Stimulated activated CD8-positive, alpha-beta memory T cell treated with anti-CD3 and anti-CD28 coated beads, Interleukin-12 subunit alpha, Interleukin-12 subunit beta, amount 100 ng/mL, for 1 hour (primary cell): ENCODE measurements at places on chromosomes 7 and 10.

- peak; percentile 16 for DNase-seq
These were observed 69.1 kb downstream of the ZMIZ1 start for GRCh38 chr10:79137826-79138225.

DNA sequence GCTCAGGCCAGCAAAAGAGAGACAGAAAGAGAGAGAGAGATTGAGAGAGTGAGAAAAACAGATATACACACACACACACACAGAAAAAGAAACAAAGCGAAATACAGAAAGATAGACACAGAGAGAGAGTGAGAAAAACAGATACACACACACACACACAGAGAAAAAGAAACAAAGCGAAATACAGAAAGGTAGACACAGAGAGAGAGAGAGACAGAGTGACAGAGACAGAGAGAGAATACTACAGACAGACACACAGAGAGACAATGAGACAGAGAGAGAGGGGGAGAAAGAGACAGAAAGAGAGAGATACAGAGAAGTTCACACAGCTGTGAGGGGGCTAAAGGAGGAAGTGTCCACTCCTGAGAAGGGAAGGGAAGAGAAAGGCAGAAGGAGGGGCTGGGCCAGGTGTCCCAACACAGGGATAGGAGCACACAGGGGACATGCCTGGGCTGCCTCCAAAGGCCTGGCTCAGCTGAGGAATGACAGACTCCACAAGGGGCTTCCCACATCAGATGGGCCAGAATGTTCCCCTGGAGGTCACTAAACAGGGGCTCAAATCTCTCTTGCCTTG is 4.3 kb downstream of the GCK start:
- DNase-seq, result no peak

DNA sequence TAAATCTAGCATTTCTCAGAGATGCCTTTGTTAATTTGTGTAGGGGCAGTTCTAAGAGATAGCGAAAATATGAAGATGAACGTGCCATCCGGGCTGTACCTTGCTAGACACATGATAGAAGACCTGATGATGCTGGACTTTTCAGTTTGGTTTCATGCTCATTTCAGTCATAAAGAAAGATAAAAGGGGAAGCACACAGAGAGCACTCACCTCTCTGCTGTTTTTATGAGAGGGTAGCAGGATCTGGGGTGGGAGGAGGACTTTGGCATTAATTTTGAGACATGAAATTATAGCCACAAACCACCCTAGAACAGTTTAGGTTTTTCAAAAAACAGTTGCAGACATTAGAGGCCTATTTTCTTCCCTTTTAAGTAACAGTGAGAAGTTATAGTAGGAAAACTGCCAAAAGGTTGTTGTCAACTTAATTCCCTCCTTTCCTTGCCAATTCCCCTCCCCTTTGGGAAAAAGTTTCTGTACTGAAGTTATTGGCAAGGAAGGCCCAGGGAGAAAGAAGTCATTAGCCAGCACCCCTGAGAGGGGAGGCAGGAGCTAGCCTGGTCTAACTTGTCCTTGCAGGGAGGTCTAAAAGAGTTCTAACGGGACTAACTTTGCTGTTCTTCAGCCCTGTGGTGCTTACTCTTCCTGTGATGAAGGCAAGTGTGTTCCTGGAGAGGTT is 2.6 kb downstream of the ST7 start:
- DNase-seq, result no peak

GRCh38 chr7:155893176-155893575 is 80.9 kb upstream of the SHH start:
- no peak for DNase-seq

GRCh38 chr10:129707406-129708388 is 240.7 kb downstream of the MGMT start:
- DNase-seq, result no peak

- no peak for DNase-seq
These were observed 55.0 kb downstream of the CACNB2 start for GRCh38 chr10:18195060-18195799.

DNA sequence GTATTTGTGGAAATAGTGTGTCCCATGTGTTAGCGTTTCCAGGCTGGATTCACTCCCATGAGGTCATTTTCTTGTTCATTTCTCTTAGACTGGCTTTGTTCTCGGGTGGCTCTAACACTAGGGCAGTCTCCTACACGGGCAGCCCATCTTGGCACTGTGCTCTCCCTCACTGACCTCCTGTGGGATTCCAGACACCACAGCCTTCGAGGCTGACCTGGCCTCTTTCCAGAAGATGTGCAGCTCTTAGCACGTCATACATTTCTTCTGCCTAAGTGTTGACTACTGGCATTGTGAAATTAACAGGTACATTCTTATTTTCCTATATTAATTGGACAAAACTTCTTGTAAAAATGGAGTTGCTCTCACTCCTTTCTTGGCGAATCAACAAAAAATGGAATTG is 72.8 kb downstream of the INSYN2A start:
- DNase-seq, result no peak

DNA sequence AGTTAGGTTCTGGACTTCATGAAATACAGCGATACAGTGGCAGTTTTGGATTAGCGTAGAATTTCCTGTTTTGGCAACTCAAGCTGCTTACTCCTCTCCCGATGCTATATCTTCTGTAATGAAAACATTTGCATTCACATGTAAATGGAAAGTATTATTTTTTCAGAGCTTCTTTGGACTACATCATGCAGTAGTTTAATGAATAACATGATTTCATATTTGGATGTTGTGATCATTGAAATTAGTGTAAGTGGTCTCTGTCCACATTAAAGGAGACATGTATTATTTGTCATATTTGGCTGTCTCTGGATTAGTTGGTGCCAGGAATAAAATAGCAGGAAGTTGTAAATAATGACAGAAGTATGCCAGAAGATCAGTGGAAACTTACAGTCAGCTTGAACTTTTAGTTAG is 331.6 kb downstream of the GFRA1 start:
- DNase-seq, result no peak

GRCh38 chr7:122038134-122038533 is 105.9 kb downstream of the AASS start:
- DNase-seq, result no peak

- no peak for DNase-seq
These were observed 219.2 kb upstream of the ZNF32 start for GRCh38 chr10:43867667-43868565.

- no peak for DNase-seq
These were observed 1042.0 kb downstream of the GRM8 start for GRCh38 chr7:126210707-126211106.

- no peak for DNase-seq
These were observed 327.0 kb downstream of the RNLS start for GRCh38 chr10:88256013-88256680.

GRCh38 chr10:11689945-11690736 is 52.0 kb upstream of the ECHDC3 start:
- no peak for DNase-seq

DNA sequence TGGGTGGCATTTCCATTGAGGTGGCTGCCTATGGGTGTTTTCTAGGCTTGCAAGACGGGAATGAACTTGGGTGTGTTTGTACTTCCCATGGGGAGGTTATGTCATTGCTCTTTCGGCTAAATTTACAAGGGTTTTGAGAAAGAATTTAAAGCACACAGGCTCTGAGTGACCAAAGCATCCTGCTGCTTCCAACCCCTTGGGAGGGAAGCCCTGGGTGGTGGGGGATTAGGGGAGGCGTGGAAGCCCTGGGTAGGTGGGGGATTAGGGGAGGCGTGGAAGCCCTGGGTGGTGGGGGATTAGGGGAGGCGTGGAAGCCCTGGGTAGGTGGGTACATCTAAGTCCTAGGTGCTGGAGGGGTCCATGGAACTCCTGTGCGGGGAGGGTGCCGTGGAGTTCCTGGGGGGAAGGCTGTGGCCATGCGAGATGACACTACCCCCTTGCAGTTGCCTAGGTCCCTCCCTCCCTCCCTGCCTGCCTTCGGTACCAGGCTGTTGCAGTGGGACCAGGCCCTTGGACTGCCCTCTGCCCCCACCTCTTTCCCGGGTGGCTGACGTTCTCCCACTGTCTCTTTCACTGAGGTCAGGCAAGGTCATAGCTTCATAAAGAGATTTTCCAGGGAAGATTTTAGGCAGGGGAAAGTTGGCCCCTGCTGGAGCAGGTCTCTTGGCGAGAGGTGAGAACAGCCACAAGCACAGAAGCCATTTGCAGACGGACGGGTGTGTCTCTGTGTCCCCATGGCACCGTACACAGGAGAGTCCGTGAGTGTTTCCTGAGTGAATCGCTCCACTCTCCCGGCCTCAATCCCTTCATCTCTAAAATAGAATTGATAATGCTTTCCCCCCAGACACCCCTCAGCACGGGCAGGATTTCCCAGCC is 19.5 kb downstream of the PRF1 start:
- no peak for DNase-seq

- no peak for DNase-seq
These were observed 292.4 kb upstream of the NPSR1 start for GRCh38 chr7:34365611-34366010.

DNA sequence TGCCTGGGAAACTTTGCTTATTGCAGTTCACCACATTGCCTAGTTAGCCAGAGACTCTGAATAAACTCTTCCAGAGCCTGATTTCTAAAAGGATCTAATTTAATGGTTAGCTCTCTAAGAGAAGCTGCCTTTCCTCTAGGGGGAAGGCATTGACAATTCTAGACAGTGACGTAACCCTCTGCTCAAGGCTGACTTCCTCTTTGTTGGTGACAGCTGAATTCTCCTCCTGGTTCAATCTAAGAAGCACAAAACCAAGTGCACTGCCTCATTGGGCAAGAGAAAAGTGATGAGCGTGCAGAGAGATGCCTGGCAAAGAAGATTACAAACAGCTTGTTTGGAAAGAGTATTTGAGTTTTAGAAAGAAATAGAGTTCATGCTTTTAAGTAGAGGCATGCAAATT is 102.7 kb downstream of the MACC1 start:
- DNase-seq, result no peak

- no peak for DNase-seq
These were observed 589.2 kb downstream of the INHBA start for GRCh38 chr7:41113719-41114118.

- no peak for DNase-seq
These were observed 305.1 kb downstream of the DNAJB6 start for GRCh38 chr7:157641866-157642265.

- DNase-seq, result no peak
These were observed 84.9 kb downstream of the NAMPT start for GRCh38 chr7:106199813-106200364.

DNA sequence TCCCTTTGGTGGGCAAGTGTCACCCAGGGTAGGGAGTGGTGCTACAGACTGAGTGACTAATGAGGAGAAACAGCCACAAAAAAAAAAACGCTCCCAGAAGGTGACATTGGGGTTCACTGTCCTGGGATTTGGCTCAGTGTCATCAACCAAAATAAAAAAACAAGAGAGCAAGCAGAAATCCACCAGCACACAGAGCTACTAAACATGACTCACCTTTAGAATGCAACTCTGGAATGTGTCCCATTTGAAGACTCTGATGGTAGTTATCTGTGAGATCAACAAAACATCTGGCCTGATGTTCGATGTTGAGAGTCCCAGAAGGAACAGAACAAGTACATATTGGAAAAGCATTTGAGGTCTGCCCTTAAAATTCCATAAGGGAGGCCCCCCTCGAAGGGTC is 200.3 kb upstream of the LYZL2 start:
- no peak for DNase-seq

DNA sequence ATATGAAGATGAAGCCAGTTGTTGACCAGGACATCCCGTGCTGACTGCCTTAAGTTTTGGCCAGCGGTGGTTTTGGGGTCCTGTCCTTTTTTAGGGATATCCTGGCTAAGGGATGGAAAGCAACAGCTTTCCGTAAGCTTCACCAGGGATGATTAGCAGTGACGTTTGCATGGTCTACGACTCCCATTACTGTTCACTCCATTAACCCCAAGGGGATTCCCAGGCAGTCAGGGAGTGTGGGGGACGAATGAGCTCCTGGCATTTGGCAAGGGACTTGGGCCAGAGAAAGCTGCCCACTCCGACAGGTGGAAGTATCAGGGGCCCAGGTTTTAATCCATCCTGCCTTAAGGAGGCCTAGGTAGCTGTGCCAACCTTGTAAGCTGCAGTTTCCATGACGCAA is 66.8 kb downstream of the ITGB1 start:
- no peak for DNase-seq

- no peak for DNase-seq
These were observed 76.5 kb downstream of the PRKAG2 start for GRCh38 chr7:151800391-151800790.

- no peak for DNase-seq
These were observed 245.3 kb downstream of the KCNMA1 start for GRCh38 chr10:77392236-77392721.

GRCh38 chr7:47449810-47450590 is 131.9 kb downstream of the TNS3 start:
- DNase-seq, result no peak

DNA sequence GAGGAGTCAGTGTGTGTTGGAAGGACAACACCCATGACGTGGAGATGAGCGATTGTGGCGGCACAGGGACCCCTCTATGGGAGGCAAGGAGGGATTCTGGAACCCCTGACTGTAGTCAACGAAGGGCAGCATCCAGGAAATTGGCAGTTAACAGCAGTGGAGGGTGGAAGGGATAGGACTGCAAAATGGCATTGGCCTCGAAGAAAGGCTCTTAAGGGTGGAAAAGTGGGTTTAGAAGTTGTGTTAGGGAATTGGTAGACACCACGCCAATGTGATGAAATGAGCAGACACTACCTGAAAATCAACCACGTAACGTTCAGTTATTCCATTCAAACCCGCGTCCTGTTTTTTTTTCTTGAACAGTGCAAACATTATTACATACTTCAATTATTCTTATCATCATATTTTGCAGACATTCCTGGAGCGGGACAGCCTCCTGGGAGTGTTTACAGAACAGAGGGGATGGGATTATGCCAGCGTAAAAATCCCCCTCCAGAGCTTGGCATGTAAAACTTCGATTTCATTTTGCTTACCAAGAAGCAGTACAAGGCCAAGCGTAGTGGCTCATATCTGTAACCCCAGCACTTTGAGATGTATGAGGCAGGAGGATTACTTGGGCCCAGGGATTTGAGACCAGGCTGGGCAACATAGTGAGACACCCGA is 272.1 kb downstream of the WDR37 start:
- DNase-seq, result no peak

DNA sequence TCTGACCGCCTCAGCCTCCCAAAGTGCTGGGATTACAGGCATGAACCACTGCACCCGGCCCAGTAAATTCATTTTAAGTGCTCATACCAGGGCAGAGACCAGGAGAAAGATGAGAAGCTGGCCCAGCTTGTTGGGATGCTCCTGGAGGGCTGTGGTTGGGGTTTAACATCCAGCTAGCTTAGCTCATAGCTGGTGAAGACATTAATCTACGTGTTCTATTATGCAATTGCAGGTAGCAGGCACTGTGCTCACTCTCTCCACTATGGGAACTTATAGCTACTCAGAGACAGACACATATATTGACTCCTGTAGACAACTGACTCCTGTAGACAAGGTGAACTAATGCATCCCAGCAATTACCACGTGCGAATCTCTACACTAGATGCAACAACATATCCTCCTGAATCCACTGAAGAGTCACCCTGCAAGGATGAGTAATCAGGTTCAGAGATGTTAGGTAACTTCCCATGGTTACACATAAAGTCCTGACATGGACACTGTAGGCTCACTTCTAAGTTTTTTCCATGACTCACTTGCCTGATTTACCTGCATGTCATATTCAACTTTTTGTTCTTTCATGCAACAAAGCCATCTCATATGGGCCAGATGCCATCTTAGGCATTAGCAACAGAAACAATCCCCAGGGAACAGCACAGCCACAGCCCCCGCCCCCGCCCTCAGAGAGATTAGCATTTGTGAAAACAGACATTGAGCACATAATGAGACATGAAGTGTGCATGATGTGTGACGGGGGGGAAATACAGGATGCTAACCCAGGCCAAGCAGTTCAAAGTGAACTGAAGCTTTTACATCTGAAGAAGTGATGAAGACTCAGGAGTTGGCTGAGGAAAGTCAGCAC is 37.2 kb downstream of the ERLIN1 start:
- DNase-seq, result no peak
